ENCODE measurements at places on chromosomes 12 and 14.

GRCh38 chr12:24723759-24724158 lies 225.1 kb downstream of the BCAT1 start:
- no peak for DNase-seq

DNA sequence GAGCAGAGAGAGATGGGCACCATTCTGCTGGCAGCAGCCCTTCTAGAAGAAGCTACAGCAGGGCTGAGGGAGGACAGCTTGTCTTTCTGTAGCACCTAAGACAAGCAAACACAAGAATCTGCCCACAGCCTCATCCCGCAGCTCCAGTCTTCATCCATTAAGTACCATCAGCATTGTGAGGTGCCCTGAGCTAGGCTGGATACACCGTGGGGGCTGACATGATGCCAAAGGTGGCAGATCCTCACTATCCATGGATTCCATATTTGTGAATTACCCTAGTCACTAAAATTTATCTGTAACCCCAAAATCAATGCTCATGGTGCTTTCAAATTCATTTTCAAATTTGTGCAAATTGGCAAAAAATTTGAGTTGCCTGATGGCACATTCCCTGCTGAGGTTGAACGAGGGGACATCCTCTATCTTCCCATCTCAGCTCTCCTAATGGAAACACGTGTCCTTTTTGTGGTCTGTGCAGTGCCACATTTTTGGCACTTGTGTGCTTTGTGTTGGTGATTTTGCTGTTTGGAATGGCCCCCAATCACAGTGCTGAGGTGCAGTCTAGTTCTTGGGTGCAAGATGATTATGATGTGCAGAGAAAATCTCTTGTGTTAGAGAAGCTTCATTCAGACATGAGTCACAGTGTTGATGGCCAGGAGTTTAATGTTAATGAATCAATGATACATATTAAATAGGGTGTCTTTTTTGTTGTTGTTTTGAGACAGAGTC lies 7.0 kb downstream of the PITPNM2 start:
- DNase-seq, result no peak

- no peak for DNase-seq
These were observed 626.6 kb upstream of the TMEM132C start for GRCh38 chr12:127640181-127640886.

- no peak for DNase-seq
These were observed 18.6 kb downstream of the PSMC1 start for GRCh38 chr14:90274808-90275457.

- DNase-seq, result no peak
These were observed 6.7 kb downstream of the B4GALNT1 start for GRCh38 chr12:57626111-57626920.

DNA sequence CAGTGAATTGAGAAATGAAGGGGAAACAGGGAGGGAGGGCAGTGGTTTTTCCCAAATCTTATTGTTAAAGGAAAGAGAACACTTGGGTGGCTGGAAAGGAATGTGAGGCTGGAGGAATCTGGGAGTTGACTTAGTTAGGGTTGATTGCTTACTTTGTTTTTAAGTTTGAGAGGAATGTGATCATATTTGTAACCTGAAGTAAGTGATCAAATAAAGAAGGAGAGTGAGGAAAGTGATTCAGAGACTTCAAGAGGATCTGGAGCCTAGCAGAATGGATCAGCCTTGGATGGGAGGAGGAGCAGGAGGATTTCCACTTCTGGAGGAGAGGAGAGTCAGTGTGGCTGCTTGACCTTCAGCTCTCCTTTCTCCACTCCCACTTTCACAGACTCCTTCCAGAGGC lies 6.0 kb upstream of the LRP6 start:
- DNase-seq, result no peak

GRCh38 chr12:57899010-57899662 lies 42.2 kb upstream of the ATP23 start:
- no peak for DNase-seq

GRCh38 chr14:67963960-67964812 lies 144.6 kb downstream of the RAD51B start:
- no peak for DNase-seq

GRCh38 chr12:101713930-101714329 lies 16.5 kb downstream of the CHPT1 start:
- DNase-seq, result no peak

GRCh38 chr12:126030573-126030972 lies 965.3 kb downstream of the AACS start:
- no peak for DNase-seq

GRCh38 chr14:81179631-81180030 lies 41.1 kb downstream of the GTF2A1 start:
- DNase-seq, result no peak

- DNase-seq, result no peak
These were observed 9.9 kb downstream of the SLC15A4 start for GRCh38 chr12:128813883-128814282.

DNA sequence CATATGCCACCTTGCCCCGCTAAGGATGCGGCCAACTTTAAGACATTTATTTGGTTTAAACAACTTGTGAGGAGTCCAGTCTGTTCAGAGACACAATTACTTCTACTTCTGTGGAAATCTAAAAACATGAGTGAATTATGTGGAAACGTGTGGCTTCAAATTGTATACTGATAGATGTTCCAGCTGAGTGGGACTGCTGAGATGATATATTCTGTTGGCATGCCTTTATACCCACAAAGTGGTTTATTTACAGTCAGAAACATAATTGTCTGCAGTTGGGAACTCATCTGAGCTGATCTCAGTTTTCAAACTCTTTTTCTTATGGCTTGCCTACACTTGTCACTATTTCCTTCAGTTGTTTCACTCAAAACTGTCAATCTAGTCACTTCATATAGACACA lies 67.8 kb downstream of the FLRT2 start:
- no peak for DNase-seq

GRCh38 chr14:80239631-80240030 lies 28.3 kb upstream of the DIO2 start:
- no peak for DNase-seq

DNA sequence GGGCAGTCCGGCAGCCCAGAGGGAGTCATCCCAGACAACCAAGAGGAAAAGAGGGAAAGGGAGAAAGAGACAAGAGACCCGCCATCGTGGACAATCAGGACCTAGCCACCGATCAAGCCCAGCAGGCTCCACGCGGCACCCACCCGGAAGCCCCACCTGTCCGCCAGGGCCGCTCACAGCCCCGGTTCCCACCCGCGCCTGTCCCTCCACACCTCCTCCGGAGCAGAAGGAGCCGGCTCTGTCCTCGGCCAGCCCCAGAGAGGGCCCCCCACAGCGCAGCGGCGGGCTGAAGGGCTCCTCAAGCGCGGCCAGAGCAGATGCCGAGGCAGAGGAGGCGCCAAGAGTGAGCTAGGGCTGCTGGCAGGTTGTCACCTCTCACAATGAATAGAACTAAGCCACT lies 784.7 kb upstream of the FBXO33 start:
- no peak for DNase-seq

- DNase-seq, result no peak
These were observed 84.6 kb downstream of the ITPR2 start for GRCh38 chr12:26748412-26748740.

DNA sequence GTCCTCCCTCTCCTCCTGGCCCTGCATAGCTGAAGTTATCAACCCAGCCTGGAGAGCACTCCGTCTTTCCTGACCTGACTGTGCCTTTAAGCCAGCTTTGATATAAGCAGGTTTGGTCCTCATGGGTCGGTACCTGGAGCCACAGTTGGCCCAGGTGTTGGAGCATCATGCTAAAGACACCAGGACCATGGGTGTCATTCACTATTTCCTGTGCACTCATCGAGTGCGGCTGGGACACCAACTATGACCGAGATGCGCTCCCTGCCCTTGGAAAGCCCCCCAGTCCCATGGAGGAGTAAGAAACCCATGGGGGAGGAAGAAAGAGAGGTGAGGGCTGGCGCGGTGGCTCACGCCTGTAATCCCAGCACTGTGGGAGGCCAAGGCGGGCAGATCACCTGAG lies 78.9 kb upstream of the CCND2 start:
- no peak for DNase-seq

GRCh38 chr14:71728386-71728785 lies 203.8 kb upstream of the RGS6 start:
- DNase-seq, result no peak

DNA sequence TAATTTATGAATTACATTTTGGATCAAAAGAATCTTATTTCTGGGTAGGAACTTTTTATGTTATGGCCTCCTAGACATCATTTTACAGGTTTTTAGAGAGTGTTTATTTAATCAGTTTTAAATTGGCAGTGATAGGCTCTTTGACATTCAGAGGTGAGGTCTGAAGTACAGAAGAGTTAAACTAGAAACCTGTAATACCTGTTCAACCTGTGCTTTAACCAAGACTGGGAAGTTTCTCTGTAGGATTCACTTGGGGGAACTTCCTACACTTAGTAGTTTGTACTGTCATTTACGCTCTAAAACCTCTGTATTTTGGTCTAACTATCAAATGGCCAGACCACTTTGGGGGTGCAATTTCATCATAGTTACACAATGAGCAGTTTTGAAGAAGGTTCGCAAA lies 35.9 kb downstream of the PLEKHA5 start:
- no peak for DNase-seq

- no peak for DNase-seq
These were observed 51.0 kb downstream of the TMEM121 start for GRCh38 chr14:105577314-105577861.

Data from NCI-H1694 (cell line).